ENCODE measurements at places on chromosomes 2 and 18. TPM values are rescaled to one million over a fixed set of nuclear protein-coding genes. Genes with fewer than 3 reads are reported as not detected.

Gene SLC38A11
- not detected for total RNA-seq

DNA sequence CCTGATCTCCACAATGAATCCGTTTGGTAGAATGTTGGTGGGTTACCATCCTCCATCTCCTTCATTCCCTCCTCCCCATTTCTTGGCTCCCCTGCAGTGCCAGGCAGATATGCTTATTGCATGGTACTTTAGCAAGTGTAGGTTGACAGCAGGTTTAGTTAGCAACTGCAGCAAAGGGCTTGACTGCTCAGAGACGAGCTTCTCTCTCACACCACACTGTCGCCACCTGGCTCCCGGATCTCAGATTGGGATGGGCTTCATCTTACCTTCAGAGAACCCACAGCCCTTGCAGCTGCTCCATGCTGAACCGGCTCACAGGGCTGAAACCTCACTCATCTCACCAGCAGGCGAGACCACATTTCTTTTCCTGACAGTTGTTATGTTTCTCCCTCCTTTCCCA lies 88.8 kb downstream of the VWA3B start:
- peak; percentile 16 for DNase-seq

DNA sequence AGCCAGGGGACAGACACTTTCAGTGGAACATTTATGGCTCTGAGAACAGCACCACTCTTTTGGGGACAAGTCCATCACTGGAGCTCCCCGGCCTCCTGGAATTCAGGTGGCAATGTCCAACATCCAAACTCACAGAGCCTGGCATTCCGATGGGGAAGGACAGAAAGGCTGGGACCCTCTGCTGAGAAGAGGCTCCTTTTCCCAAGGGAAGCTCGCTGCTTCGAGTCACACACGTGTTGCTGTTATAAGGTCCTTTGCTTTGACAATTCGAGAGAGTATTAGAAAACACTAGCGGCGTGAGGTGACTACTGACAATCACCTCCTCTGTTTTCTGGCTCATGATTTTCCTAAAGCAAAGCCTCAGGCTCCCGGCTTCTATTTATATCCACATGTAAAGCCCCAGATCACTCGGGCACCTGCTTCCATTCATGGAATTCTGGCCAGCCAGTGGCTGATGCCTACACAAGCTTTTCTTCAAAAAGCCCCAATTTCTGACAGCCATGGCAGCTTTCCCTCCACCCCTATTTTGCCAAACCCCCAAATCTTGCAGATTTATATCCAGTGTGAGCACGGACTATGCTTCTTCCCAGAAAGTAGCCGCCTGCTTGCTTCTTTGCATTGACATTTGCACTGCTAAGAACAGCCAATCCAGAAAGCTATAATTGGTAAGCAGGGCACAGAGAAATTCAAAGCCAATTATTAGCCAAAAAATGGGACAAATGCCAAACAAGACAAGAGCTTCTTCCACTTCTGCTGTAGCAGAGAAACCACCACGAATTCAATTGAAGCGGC lies 67.3 kb downstream of the NDUFA10 start:
- DNase-seq: no peak

DNA sequence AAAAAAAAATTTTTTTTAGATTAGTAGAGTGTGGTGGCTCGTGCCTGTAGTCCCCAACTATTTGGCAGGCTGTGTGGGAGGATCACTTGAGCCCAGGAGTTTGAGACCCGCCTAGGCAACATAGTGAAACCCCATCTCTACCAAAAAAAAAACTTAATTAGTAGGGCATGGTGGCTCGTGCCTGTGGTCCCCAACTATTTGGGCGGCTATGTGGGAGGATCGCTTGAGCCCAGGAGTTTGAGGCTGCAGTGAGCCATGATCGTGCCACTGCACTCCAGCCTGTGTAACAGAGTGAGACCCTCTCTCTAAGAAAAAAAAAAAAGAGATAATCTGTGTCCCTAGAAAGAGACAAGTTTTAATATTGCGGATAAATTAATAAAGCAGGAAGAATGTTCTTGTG lies 8.8 kb downstream of the GPR55 start:
- no peak for DNase-seq

Gene FBXO36
- 13.1 TPM for total RNA-seq

Gene ERBB4
- 1.5 TPM for total RNA-seq

GRCh38 chr2:207848545-207848928 lies 78.8 kb upstream of the FZD5 start:
- no peak for DNase-seq

DNA sequence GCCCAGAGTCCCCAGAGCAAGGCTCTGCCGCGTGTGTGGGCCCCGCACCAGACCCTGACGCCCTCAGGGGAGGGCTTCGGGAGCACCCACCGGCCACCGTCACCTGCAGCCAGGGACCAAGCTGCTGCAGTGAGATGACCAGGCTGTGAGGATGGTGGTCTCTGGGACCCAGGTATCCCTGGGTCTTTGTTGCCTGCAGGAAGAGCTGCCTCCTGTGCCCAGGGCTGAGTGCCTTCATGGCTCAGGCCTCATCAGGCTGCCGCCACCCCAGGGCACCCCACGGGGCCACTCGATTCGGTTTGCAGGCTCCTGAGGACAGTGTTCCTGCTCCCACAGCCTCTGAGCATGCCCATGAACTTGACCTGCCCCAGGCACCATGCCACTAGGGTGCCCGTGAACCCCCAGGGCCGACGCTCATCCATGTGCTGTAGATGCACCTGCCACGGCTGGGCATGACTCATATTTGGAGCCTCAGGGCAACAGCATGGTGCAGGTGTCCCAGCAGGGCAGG lies 109.8 kb downstream of the FAM210A start:
- DNase-seq: no peak

DNA sequence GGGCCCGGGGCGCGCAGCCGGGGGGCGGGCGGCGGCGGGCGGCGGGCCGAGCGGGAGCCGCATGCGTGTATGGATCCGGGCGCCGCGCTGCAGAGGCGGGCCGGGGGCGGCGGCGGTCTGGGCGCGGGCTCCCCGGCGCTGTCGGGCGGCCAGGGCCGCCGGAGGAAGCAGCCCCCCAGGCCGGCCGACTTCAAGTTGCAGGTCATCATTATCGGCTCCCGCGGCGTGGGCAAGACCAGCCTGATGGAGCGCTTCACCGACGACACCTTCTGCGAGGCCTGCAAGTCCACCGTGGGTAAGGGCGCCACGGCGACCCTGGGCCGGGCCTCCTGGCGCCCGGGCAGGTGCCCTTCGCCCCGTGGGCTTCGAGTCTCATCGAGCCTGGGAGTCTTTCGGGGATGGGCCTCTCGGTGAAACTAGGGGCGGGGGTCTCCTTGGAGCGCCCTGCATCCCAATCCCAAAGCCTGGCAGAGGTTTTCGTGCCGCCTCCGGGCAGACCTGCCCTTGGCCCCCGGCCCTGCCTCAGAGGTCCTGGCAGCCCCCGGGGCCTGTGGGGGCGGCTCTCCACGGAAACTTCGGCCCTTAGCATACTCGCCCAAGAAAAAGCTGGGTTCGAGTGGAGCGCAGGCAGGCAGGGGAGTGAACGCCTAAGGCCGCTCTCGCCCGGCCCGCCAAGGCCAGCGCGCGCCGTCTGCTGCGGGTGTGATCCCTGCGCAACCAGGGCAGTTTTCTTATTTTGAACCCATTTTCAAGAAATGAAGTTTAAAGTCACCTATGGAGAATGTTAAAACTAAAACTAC lies 622 bp downstream of the RAB12 start:
- peak; percentile 40 for DNase-seq

DNA sequence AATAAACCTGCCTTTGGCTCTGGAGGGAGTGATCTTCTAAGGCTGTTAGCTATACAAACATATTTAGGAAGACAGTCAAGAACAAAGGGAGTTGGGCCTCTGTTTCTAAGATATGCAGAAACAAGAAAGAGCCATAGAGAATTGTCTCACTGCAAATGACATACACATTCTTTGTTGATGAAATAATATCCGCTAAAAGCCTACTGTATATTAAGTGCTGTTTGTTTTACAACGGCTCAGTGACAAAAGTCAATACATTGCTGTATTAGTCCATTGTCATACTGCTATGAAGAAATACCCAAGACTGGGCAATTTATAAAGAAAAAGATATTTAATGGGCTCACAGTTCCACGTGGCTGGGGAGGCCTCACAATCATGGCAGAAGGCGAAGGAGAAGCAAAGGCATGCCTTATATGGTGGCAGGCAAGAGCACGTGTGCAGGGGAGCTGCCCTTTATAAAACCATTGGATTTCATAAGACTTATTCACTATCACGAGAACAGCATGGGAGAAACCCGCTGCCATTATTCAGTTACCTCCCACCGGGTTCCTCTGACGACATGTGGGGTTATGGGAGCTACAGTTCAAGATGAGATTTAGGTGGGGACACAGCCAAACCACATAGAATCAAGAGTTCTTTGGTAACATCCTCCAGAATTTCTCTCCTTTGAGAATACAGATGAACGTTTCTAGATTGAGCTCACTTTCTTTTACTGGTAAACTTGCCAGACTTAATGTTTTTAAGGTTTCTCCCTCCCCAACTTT lies 157.8 kb downstream of the PIK3C3 start:
- DNase-seq: no peak

Gene TOGARAM2
- 0.62 TPM for total RNA-seq

GRCh38 chr2:240972636-240973521 lies 25.5 kb upstream of the SNED1 start:
- no peak for DNase-seq

DNA sequence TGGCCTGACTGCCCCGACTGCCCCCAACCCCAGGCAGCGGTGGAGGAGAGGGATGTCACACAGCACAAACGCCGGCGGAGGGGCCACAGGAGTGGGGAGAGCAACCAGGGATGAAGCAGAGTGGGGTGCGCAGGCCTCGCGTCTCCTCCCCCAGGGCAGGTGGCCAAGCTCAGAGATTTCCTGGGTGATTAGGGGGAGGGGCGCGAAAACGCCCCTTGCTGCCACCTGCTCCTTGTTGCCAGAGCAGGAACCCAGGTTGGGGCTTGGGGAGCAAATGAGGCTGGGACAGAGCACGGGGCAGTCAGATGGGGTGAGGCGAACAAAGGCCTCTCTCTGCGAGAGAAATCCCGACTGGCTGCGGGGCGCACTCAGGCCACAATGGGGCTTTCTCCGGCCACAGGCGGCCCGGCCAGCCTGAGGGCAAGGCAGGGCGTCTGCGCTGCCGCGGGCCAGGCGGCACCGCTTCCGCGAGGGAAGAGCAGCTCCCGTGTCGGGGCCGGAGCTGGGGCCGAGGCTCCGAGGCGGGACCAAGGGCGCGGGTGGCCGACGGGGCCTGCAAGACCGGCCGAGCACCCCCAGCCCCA lies 11.5 kb downstream of the TEX44 start:
- peak; percentile 92 for DNase-seq

Gene SPC25
- 38.9 TPM for total RNA-seq

GRCh38 chr2:238061315-238062202 lies 758 bp downstream of the SCLY start:
- DNase-seq: peak; percentile 62

DNA sequence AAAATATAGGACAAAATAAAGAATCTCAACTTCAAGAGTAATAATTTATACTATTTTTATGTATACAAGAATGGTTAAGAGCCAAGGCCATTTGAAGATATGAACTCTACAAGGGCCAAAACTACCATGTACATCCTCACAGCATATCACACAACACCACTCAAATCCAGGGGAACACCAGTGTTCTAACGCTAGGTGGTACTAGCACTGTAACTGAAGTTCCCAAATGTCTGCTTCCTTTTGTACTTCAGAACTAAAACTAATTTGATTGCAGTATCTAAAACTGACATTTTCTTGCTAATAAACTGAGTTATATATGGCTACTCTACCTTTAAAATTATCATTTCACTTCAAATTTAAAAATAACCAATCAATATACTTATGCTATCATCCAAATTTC lies 47.0 kb downstream of the REV1 start:
- peak; percentile 7 for DNase-seq

Gene DQX1
- total RNA-seq: 0.71 TPM

DNA sequence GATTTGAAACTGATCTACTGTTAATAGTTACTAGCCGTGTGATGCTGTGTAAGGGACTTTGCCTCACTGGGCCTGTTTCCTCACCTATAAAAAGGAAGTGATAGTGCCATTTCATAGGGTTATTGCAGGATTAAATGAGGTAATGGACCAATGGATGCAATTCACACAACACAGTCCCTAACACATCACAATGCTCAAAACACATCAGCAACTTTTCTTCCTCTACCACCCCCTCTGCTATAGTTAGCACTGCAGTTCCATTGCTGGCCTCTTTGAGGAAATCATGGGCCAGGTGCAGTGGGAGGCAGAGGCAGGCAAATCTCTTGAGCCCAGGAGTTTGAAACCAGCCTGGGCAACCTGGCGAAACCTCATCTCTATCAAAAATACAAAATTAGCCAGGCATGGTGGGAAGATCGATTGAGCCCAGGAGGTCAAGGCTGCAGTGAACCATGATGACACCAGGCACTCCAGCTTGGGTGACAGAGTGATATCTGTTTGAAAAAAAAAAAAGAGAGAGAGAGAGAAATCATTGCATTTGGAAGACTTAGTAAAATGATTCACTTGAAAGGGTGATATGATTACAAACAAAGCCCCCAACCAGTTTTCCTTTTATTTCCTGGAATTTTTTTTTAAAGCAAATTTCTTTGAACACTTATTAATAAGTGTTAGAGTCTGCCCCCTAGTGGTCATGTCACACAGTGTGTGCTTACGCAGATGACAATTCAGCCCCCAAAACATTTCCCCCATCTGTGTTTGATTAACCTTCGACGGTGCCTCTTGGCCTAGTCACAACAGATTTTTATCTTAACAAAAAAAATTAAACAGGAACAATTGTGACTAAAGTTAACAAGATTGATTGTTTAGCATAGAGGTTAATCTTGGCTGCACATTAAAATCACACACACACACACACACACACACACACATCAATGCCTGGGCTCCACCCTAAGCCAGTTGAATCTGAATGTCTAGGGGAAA lies 88.6 kb upstream of the BCL11A start:
- peak; percentile 83 for DNase-seq

DNA sequence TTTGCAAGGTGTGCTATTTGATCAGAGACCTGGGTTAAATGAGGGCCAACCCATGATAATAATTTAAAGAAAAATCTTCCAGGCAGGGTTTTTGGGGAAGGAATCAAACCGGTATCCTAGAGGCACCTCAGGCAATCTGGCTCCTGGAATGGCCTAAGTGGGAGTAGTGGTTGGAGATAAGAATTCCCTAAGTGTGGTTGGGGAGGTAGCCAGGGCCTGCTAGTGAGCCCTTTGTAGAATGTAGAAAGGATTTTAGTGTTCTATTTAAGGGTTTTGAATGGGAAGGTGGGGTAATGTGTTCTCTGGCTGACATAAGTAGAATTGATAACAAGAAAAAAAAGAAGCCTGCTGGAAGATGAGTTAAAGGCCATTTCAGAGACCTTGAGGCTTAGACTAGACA lies 422.2 kb downstream of the XIRP2 start:
- peak; percentile 15 for DNase-seq

GRCh38 chr2:145184741-145185651 lies 665.1 kb upstream of the ZEB2 start:
- peak; percentile 12 for DNase-seq

- DNase-seq: no peak
Measured at GRCh38 chr2:27370816-27371620, 602 bp downstream of the SNX17 start.

- no peak for DNase-seq
Measured at GRCh38 chr2:119751706-119752105, 8.0 kb upstream of the PTPN4 start.

- DNase-seq: no peak
Measured at GRCh38 chr18:49697049-49697448, 116.3 kb downstream of the ACAA2 start.

Gene CXCR4
- 32.6 TPM for total RNA-seq

Measured in neural progenitor cell (in vitro differentiated cells).